Mesenteric fat pad (tissue), 1 donor: ENCODE measurements at places on chromosomes 2 and 18.

DNA sequence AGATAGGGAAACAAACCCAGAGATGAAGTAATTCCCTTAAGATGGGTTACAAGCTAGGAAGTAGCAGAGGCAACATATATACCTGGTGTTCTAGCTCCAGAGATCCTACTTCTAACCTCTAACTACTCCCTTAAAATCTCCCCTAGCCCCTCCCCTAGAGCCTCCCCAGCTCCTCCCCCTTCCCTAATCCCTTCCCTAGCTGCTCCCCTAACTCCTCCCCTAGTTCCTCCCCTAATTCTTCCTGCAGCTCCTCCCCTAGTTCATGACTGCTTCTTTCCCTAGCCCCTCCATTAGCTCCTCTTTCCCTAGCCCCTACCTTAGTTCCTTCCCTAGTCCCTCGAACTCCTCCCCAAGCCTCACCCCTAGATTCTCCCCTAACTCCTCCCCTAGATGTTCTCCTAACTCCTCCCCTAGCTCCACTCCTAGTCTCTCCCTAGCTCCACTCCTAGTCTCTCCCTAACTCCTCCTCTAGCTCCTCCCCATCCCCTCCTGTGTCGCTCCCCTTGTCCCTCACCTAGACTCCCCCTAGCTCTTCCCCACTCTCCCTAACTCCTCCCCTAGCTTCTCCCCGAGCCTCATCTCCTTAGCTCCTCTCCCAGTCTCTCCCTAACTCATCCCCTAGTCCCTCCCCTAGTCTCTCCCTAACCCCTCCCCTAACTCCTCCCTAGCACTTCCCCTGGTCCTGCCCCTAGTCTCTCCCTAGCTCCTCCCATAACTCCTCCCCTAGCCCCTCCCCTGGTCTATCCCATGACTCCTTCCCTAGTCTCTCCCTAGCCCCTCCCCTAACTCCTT, 108.9 kb downstream of the CD226 start:
- DNase-seq, result no peak

DNA sequence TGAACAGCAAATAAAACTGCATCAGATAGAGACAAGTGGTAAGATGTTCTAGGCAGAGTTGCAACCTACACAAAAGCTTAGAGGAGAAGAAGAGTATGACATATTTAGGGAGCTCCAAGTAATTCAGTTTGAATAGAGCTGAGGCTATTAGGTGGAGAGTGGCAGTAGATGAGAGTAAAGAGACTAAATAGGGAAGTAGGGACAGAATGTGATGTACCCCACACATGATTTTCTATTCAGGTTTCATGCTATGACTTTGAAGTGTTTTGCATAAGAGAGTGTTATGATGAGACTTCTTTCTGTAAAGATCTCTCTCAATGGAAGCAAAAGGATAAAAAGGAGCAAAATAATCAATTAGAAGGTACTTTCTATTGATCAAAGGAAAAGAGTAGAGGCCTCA, 206.8 kb upstream of the ERBB4 start:
- DNase-seq, result no peak

DNA sequence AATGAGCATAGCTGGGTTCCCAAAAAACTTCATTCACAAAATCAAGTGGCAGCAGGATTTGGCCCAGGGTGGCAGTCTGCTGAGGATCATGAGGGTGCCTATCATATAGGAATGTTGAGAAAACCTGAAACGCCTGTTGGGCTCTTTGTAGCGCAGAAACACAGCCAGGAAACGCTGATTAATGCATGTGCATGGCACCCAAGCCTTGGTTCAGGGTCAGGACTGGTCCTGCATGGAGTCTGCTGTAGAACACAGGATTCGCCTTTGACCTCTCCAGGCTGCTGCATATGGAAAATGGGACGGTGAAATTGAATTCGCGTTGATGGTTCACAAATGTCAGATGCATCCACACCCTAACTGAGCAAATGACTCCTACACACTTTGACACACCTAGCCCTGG, 227.9 kb upstream of the COPS8 start:
- DNase-seq, result peak; percentile 20

GRCh38 chr2:169046440-169047151, 15.5 kb upstream of the ABCB11 start:
- no peak for DNase-seq

DNA sequence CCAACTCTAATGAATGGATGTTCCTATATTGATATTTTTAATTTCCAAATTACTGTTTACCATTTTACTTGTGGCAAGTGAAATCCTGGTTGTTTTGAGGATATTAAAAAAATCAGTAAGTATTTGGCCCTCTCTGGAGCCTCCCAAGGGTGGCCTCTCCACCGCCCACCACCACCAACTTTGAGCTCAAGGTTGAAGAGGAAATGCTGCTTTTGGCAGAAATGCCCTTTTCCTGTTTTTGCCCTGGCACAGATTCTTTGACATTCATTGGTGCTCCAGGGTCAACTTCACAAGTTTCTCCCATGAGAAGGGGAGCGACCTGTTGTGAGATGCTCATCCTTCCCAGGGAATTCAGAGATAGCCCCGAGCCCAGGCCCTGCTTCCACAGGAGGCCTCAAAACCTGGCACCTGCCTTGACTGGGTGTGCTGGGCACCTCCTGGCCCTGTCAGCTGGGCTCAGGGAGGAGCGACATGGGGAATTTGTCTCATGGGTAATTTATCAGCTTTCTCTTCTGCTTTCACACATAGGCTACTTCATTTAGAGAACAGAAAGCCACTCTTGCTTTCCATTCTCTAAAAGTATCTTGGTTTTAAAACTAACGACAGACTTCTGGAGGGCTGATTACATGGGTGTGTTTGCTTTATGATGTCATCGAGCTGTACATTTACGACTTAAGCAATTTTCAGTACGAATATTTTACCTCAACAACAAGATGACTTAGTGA, 6.9 kb downstream of the CD8A start:
- DNase-seq, result no peak

GRCh38 chr2:221203125-221203524, 369.0 kb downstream of the EPHA4 start:
- no peak for DNase-seq

DNA sequence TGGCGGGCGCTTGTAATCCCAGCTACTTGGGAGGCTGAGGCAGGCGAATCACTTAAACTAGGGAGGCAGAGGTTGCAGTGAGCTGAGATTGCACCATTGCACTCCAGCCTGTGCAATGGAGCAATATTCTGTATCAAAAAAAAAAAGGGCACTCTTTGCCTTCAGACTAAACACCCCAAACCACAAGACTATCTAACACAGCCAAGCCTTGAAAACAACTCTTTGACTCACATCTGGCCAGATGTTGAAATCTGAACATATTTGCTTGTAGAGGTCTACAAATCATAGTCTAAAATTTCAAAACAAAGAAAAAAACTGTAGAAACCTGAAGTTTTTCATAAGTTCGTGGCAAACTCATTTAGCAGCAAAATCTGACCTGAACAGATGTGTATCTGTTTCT, 94.9 kb downstream of the FAM161A start:
- DNase-seq, result no peak

- no peak for DNase-seq
These were observed 3.4 kb downstream of the TMEM18 start for GRCh38 chr2:673615-674320.

GRCh38 chr2:145927131-145927950, 1407.4 kb upstream of the ZEB2 start:
- DNase-seq, result no peak

DNA sequence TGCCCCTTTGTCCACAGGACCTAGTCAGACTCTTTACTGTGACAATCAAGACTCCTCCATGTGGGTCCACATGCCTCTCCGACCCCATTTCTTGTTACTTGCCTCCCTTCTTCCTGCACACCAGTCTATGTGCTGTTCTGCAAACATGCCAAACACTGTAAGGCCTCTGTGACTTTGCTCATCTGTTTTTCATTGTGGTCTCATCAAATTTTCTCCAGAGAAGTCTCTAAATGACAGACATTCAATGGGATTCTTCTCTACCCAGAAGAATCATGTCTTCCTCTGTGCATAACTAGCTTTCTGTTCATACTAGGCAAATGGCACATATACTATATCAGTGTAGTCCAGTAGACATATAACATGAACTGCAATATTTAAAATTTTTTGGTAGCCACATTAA, 43.0 kb upstream of the KCNE4 start:
- no peak for DNase-seq

DNA sequence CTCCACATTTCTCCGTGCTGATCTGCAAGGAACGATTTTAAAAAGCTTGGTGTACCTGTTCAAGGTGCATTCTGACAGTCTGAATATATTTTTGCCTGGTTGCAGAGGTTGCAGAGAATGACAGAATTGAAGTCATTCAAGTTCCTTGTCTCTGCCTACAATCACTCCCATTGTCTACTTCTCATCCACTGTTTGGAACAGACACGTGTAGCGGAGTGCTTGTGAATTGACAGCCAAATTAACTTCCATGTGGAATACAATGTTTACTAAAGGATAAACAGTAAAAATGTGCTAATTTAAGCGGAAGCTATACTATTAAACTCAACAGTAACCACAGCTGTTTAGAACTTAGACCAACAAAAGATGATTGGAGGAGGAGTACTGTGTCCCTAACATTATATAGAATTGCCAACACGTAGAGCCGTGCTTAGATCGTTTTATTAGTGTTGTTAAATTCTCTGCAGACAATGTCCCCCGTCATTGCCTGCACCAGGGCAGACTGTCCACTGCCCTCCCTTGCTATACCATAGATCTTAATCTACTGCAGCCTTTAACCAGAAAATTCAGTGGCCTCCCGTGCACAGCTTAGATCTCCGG, 87.3 kb upstream of the ZCCHC2 start:
- DNase-seq, result no peak

DNA sequence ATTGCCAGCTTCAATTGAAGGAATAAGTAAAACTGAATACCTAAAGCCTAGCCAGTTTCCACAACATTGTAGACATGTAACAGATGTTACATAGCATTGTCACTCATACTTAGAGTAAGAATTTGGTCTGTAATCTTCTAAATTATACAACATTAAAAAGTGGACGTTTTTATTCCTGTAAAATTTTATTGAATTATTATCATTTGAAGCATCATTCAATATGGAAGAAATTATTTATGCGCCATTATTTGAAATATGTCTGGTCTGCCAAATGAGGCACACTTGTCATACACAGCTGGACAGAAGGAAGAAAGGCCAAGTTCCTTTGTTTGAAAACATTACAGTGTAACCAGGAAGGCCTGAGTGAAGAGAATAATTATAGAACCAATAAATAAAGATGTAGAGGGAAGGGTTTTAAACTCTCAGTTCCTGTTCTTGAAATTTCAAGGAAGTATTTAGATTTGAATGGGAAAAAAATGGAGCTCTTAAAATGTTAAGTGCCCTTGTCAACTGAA, 575.5 kb downstream of the LRRTM4 start:
- DNase-seq, result no peak

- no peak for DNase-seq
These were observed 30.1 kb upstream of the CEP68 start for GRCh38 chr2:65026154-65026553.

DNA sequence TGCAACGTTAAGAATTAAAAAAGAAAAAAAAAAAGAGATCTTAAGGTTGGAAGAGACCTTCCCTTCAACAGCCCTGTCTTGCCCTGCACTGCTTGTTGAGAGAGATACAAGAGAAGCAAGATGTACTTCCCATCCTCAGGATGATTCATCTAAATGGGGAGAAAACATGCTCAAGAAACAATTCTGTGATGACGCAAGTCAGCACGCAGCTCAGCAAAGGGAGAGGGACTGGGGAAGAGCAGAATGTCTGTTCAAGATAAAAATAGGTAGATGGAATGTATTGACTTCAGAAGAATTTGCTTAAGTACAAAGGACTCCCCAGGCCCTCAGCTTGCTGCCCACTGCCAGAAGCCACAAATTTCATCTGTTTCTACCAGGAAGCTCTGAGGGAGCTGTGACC, 198.2 kb upstream of the SPRED2 start:
- DNase-seq, result no peak

- no peak for DNase-seq
These were observed 28.4 kb upstream of the DYNC2LI1 start for GRCh38 chr2:43745457-43745856.

GRCh38 chr2:70498054-70498453, 55.6 kb downstream of the TGFA start:
- DNase-seq, result no peak

DNA sequence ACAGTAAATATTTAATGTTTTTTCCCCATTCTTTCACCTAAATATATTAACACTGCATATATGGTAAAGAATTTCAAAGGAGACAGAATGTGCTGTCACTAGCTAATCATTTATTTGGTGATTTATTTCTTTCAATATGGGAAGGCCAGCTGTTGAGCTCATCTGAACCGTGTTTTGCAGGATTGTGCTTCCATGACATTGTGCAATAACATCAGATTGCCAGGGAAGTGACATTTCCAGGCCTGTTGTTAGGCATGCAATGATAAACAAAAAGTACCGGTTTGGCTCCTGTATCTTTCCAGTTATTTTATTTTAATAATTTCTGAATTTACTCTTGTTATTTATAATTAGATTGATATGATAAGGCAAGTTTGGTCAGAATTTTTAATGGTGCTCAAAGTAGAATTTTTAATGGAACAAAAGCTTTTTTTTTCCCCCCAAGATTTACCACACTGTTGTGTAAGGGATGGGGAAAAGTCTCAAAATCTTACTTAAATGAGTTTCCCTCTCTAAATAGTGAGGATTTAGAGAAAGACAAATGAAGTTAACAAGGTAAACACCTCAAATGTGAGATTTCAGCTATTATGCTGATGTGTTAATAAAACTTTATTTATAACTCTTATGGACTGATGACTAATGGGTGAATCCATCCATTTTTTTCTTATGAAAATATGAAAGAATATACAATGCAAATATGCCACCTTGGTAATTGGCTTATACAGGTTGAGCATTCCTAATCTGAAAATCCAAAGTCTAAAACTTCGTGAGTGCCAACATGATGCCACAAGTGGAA, 52.7 kb downstream of the MALT1 start:
- no peak for DNase-seq

DNA sequence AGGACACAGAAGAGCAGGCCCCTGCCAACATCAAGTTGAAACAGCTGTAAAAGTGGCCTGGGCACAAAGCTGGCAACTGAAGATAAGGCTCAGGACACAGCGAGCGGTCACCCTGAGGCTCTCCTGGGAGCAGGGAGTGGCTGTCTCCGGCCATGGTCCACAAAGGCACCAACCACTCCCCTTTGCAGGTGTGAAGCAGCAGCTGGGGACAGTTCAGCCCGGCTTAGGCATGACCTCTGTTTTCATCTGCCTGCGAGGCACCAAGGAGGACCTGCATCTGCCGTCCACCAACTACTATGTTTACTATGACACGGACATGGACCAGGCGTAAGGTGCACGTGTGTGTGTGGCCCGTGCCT, 12.9 kb downstream of the TGOLN2 start:
- no peak for DNase-seq
